GM12878 (cell line): ENCODE measurements at places on chromosomes 7 and 10. TPM values are rescaled to one million over a fixed set of nuclear protein-coding genes. Genes with fewer than 3 reads are reported as not detected.
A peak's percentile ranks its signal among the peaks of the same experiment; 100 is the strongest.

DNA sequence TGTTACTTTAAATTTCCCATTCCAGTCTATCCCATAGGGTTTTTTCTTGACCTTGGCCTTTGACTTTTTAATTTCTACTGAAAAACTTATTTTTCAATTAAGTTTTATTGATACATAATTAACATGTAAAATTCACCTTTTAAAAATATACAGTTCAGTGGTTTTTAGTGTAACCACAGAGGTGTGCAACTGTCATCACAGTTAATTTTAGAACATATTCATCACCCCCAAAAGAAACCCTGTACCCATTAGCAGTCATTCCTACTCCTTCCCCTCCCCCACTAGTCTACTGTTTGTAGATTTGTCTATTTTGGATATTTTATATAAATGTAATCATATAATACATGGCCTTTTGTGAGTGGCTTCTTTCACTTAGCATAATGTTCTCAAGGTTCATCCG is 96.5 kb upstream of the GJD4 start:
- no peak overlapping the region for H3K4me3 ChIP-seq
- no peaks in the 10 kb centered on the region for H3K27me3 ChIP-seq
- DNase-seq: no peak
- no peak overlapping the region for H3K27ac ChIP-seq

DNA sequence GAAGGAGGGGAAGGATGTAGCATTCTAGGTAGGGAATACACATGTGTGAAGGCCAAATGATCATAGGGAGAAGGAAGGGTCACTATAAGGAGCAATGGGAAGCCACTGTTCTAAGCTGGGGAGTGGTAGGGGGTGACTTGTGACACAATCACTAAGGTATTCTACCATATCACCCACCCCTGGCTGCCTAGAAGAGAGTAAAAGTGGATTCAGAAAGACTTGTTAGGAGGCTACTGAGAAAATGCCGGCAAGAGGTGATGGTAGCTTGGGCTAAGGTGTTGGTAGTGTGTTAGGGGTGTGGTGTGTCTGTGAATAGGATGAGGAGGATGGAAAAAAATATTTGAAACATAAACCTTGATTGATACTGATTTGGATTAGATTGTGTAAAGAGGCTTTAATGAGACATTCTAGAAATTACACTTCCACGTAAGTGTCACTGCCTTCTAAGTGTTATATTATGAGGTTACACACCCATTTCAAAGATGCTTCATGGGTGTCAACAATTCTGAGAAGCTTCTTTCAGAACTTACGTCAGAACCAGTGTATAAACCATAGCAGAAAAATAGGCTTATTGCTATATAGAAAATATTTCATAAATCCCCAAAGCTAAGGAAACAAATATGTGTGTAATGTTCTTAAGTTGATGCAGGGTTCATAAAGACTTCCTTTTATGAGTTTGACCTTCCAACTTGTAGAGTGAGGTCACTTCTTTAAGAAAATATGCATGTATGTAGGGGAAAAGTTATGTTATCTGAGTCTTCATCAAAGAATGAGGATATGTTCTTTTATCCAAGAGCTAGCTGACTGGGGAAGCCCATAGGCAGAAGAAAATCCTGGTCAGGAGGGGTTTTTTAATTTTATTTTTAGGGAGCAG is 5.6 kb upstream of the BPGM start:
- DNase-seq: no peak
- peaks cover 10% of the 10 kb centered on the region for H3K4me1 ChIP-seq
- no peak overlapping the region for H3K4me3 ChIP-seq
- H3K27me3 ChIP-seq: no peaks in the 10 kb centered on the region

KLLN gene
- total RNA-seq: 1.9 and 2.0 TPM in 2 replicates

NANOS1 gene
- 0.36 and 0.61 TPM in 2 replicates for total RNA-seq

DNAJC1 gene
- 19.3 and 20.2 TPM in 2 replicates for total RNA-seq

GRCh38 chr10:103396789-103397087 is 312 bp downstream of the PDCD11 start:
- peaks cover 4% of the 10 kb centered on the region; the same call in 1 of the 2 replicates for H3K4me1 ChIP-seq
- no peaks in the 10 kb centered on the region; the same call in 1 of the 2 replicates for H3K36me3 ChIP-seq
- peak overlapping the region; percentile 88 for H3K27ac ChIP-seq
- peak overlapping the region; percentile 78 for H3K4me3 ChIP-seq

DGKI gene
- total RNA-seq: 15.9 and 17.7 TPM in 2 replicates

DNA sequence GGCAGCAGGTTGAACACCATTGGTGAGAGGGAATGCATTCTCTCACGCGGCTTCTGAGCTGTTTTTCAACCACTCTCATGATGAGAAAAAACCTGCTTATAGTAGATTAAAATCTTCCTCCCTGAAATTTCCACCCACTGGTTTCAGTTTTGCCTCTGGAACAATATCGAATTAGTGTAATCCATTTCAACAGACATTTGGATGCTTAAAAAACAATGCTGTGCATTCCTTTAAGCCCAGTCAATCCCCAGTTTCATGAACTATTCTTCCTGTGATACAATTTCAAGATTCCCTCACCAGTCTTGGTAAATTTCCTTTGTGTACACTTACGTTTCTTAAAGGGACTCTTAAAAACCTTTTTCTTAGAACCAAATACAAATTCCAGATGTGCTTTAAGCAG is 89.6 kb downstream of the ITIH5 start:
- no peak for DNase-seq
- H3K27ac ChIP-seq: no peak overlapping the region
- H3K27me3 ChIP-seq: no peaks in the 10 kb centered on the region; the same call in 1 of the 2 replicates

- H3K27ac ChIP-seq: no peak overlapping the region
- H3K36me3 ChIP-seq: no peaks in the 10 kb centered on the region; the same call in 1 of the 2 replicates
- no peak for DNase-seq
- no peaks in the 10 kb centered on the region for H3K4me1 ChIP-seq
Measured at GRCh38 chr10:122139627-122140170, 131.4 kb upstream of the BTBD16 start.

GNG11 gene
- total RNA-seq: 0.74 and 0.85 TPM in 2 replicates

DNA sequence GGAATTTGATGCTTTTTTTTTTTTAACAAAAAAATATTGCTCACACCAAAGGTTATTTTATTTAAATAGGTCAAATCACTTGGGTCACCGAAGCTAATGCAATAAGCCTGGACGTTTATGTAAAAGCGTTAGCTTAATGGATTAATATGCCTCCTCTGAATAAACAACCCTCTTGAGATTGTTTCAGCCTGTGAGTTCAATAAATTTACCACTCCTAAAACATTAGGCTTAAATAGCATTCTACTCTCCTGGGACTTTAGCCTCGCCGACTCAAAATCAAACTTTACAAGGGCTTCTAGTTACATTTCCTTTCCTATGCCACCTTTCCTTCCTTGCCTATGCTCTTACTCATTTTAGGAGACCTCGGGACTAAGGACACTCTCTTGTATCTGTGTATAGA is 79.3 kb downstream of the DNAJB9 start:
- no peak overlapping the region for H3K4me3 ChIP-seq
- no peaks in the 10 kb centered on the region for H3K36me3 ChIP-seq
- no peak for DNase-seq
- H3K4me1 ChIP-seq: no peaks in the 10 kb centered on the region
- H3K27ac ChIP-seq: no peak overlapping the region
- no peaks in the 10 kb centered on the region for H3K27me3 ChIP-seq

RALA gene
- total RNA-seq: 22.7 and 27.8 TPM in 2 replicates

GRCh38 chr10:19977097-19977521 is 160.9 kb downstream of the PLXDC2 start:
- DNase-seq: no peak
- no peaks in the 10 kb centered on the region for H3K27me3 ChIP-seq
- H3K4me3 ChIP-seq: no peak overlapping the region
- H3K36me3 ChIP-seq: no peaks in the 10 kb centered on the region

GRCh38 chr7:16526742-16527540 is at the start of gene LRRC72:
Gene LRRC72 (plus strand): TSS chr7:16526825. CDS start chr7:16526953, 128 bp downstream.
- no peak for DNase-seq
- H3K36me3 ChIP-seq: no peaks in the 10 kb centered on the region
- no peaks in the 10 kb centered on the region; the same call in 1 of the 2 replicates for H3K27me3 ChIP-seq
- no peaks in the 10 kb centered on the region for H3K4me1 ChIP-seq

DNA sequence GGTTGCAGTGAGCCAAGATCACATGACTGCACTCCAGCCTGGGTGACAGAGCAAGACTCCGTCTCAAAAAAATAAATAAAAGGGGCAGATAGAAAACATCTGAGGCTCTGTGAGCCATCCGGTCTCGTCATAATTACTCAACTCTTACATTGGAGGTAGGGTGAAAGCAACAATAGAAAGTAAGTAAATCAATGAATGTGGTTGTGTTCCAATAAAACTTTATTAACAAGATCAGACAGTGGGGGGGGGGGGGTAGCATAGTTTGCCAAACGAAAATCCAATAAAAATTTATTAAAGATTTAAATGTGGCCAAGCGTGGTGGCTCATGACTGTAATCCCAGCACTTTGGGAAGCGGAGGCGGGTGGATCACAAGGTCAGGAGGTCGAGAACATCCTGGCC is 2.8 kb upstream of the ZFAND4 start:
- H3K27ac ChIP-seq: no peak overlapping the region
- H3K4me1 ChIP-seq: peaks cover 7% of the 10 kb centered on the region
- DNase-seq: no peak
- H3K36me3 ChIP-seq: no peaks in the 10 kb centered on the region
- no peaks in the 10 kb centered on the region for H3K27me3 ChIP-seq

MBLAC1 gene
- 1.8 and 2.7 TPM in 2 replicates for total RNA-seq

GRCh38 chr10:126904818-126905701 is at the start of gene DOCK1:
Gene DOCK1 (plus strand): TSS chr10:126905428. CDS start chr10:126905518, 90 bp downstream.
- no peaks in the 10 kb centered on the region for H3K27me3 ChIP-seq
- no peak within 1 kb of the TSS for H3K4me3 ChIP-seq
- no peak for DNase-seq
- no peaks in the 10 kb centered on the region for H3K36me3 ChIP-seq

GRCh38 chr10:96587264-96588059 is 650 bp upstream of the TM9SF3 start:
- H3K36me3 ChIP-seq: no peaks in the 10 kb centered on the region
- no peaks in the 10 kb centered on the region for H3K27me3 ChIP-seq
- peak overlapping the region; percentile 85 for H3K4me3 ChIP-seq
- peaks cover 22% of the 10 kb centered on the region for H3K4me1 ChIP-seq
- DNase-seq: no peak
- peak overlapping the region; percentile 96 for H3K27ac ChIP-seq

- no peak for DNase-seq
- no peaks in the 10 kb centered on the region for H3K36me3 ChIP-seq
- H3K4me3 ChIP-seq: no peak overlapping the region
- no peaks in the 10 kb centered on the region for H3K4me1 ChIP-seq
- no peak overlapping the region for H3K27ac ChIP-seq
Measured at GRCh38 chr7:65216469-65216868, 157.2 kb upstream of the ZNF92 start.

- H3K27me3 ChIP-seq: no peaks in the 10 kb centered on the region
- no peak for DNase-seq
- H3K27ac ChIP-seq: no peak overlapping the region
- H3K4me1 ChIP-seq: no peaks in the 10 kb centered on the region
Measured at GRCh38 chr10:65571011-65571570, 1354.7 kb upstream of the LRRTM3 start.

DNA sequence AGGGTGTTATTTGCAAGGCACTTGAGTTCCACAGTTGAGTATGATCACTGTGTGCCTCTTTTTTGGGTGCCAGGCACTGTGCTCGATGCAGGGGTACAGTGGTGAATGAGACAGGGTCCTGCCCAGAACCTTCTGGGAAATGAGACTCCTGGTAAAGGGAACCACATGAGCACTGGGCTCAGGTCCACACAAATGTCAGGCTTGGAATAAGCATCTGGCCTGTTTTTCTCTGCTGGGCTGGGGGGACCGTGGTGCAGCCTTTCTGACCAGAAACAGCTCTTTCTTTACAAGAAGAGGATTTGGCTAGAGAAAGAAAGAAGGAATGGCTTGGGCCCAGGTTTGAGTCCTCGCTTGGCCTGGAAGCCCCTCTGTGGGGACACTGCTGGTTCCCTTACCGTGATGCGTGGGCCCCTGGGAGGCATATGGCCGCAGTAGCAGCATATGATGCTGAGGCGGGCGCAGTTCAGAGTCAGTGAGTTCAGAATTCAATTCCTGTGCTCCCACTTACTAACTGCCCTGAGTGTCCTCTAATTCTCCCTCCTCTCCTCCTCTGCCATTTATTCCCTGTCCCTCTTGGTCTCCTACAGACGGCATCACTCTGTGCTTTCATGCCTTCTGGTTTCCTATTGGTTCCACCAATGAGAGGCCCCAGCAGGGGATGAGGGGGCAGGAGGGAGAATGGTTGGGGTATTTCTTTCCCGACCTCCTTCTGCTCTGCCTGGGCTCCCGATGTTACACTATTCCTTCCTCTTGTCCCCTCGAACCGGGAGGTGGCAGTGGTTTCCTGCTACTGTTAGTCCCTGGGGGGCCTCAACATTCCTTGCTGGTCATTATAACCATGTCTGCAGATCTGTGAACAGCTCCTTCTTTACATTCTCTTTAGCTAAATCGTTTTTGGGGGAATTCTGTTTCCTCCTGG is 9.6 kb upstream of the KCP start:
- no peak for DNase-seq
- H3K4me1 ChIP-seq: 0 out of 2 replicates have a peak, but pooled peaks cover 3% of the 10 kb centered on the region
- no peaks in the 10 kb centered on the region for H3K36me3 ChIP-seq
- H3K4me3 ChIP-seq: no peak overlapping the region
- no peaks in the 10 kb centered on the region for H3K27me3 ChIP-seq
- no peak overlapping the region for H3K27ac ChIP-seq

- H3K36me3 ChIP-seq: no peaks in the 10 kb centered on the region
- H3K4me1 ChIP-seq: no peaks in the 10 kb centered on the region
- H3K27ac ChIP-seq: no peak overlapping the region
- no peak overlapping the region for H3K4me3 ChIP-seq
- no peaks in the 10 kb centered on the region for H3K27me3 ChIP-seq
Measured at GRCh38 chr10:63120554-63120953, 12.6 kb upstream of the NRBF2 start.

GRCh38 chr7:17554341-17555015 is 256.0 kb downstream of the AHR start:
- no peak for DNase-seq
- H3K4me1 ChIP-seq: no peaks in the 10 kb centered on the region
- H3K36me3 ChIP-seq: no peaks in the 10 kb centered on the region
- H3K4me3 ChIP-seq: no peak overlapping the region
- no peak overlapping the region for H3K27ac ChIP-seq
- no peaks in the 10 kb centered on the region for H3K27me3 ChIP-seq

- no peak overlapping the region for H3K4me3 ChIP-seq
- no peak for DNase-seq
- H3K27ac ChIP-seq: no peak overlapping the region
- no peaks in the 10 kb centered on the region for H3K36me3 ChIP-seq
Measured at GRCh38 chr10:26290236-26290635, 73.7 kb downstream of the GAD2 start.
